ENCODE measurements at places on chromosomes 3 and 15.

GRCh38 chr15:90201944-90202375, 830 bp downstream of the SEMA4B start:
- DNase-seq, result peak; percentile 41

DNA sequence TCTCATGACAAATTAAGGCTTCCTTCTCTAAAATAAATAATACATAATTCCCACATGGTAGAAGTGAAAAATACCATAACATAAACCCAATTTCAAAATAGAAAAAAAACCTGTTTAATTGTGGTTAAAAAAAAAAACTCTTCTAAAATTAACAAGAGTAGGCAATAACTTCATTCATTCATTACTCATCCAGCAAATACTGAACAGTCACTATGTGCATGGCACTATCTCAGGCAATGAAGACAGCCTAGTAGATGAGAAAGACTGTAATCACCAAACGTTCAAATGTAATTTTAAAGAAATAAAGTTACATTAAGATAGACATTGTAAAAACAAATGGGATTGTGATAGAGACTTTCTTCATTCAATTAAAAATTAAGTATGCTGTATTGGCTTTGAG, 43.4 kb downstream of the TFDP2 start:
- DNase-seq, result no peak

- DNase-seq, result no peak
Measured at GRCh38 chr15:72724028-72724427, 38.0 kb downstream of the BBS4 start.

- DNase-seq, result no peak
Measured at GRCh38 chr15:58383876-58384275, 47.9 kb upstream of the LIPC start.

DNA sequence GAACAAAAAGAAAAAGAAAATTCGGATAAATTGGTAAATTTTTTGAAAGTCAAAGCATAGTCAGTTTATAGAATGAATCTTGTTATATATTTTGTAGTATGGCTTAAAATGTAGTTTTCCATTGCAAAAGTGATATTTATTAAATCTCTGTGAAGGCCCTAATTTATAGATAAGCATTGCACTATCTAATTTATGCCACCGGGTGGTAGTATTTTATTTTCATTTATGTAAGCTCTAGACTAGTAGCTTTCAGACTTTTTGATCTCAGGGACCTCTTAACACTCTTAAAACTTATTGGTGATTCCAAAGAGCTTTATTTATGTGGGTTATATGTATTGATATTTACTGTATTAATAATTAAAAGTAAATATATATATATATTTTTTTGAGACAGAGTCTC, 133.9 kb upstream of the LRRFIP2 start:
- no peak for DNase-seq

DNA sequence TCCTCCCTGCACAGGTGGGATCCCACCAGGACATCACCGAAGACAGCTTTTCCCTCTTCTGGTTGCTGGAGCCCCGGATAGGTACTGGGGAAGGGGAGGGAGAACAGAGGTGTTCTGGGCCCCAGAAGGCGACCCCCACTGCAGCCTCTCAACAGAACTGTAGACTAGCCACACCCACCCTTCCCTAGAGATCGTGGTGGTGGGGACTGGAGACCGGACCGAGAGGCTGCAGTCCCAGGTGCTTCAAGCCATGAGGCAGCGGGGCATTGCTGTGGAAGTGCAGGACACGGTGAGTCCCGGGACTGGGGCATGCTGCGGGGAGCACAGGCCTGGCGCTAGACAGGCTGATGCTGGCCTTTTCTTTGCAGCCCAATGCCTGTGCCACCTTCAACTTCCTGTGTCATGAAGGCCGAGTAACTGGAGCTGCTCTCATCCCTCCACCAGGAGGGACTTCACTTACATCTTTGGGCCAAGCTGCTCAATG, 809 bp downstream of the NDUFAF3 start:
- peak; percentile 20 for DNase-seq

GRCh38 chr3:26915208-26915607, 292.6 kb downstream of the LRRC3B start:
- DNase-seq, result no peak

DNA sequence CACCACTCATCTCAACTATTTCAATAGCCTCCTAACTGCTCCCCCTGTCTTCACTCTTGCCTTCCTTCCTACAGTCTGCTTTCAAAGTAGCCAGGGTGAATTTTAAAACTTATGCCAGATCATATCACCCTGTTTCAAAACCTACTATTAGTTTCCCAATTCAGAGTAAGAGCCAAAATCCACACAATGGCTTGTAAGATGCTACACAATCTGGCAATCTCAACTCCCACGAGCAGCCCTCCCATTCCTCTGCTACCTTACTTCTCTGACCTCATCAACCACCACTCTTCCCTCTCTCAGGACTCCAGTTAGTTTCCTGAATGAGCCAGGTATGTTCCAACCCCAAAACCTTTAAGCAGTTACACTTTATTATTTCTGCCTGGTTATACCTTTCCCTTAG, 62.5 kb downstream of the VPS13C start:
- no peak for DNase-seq

GRCh38 chr3:44235604-44236484, 5.8 kb upstream of the TOPAZ1 start:
- peak; percentile 37 for DNase-seq

- DNase-seq, result no peak
Measured at GRCh38 chr15:78415284-78415683, 22.7 kb upstream of the IREB2 start.

DNA sequence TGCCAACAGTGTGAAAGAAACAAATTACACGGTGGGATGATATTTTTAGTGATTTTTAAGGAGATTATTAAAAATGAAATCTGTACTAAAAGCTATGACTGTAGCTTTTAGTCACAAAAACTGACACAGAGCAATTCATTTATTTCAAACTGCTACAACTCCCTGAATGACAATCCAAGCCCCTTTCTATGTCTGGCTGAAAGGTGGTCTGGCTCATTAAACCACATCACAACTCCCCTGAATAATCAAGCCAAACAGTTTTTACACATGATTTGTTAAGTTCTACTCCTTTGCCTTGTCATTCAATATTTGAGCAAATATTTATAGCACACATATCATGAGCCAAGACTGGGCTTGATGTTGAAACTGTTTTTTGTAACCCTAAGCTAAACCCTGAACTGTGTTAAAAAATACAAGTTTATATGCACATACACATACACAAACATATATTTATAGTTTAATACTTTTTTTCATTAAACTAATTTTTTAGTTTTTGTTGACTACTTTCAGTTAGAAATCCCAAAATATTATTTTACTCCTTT, 125.5 kb downstream of the RBMS3 start:
- no peak for DNase-seq

GRCh38 chr3:172321035-172321434, 127.2 kb downstream of the GHSR start:
- no peak for DNase-seq

GRCh38 chr3:25725810-25726209, 57.4 kb downstream of the NGLY1 start:
- DNase-seq, result no peak

- no peak for DNase-seq
Measured at GRCh38 chr3:143247073-143247472, 127.5 kb downstream of the CHST2 start.

DNA sequence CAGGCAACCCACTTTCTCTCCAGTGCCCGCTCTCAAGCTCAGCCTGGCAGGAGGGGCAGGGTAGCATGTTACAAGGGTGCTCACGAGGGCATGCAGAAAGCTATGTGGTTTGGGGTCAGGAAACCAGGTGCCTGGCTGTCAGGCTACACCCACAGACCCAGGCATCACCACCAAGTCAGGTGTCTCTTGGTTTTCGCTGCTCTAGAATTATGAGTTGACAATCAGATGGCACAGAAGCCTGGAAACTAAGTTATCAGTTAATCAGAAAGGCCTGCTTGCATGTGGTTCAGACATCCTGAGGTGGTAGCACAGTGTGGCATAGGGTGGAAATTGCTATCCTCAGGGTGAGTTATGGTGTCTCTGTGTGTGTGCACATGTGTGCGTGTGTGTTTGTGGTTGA, 16.2 kb upstream of the CCR9 start:
- no peak for DNase-seq

- no peak for DNase-seq
Measured at GRCh38 chr3:147699175-147699838, 290.1 kb downstream of the ZIC1 start.

DNA sequence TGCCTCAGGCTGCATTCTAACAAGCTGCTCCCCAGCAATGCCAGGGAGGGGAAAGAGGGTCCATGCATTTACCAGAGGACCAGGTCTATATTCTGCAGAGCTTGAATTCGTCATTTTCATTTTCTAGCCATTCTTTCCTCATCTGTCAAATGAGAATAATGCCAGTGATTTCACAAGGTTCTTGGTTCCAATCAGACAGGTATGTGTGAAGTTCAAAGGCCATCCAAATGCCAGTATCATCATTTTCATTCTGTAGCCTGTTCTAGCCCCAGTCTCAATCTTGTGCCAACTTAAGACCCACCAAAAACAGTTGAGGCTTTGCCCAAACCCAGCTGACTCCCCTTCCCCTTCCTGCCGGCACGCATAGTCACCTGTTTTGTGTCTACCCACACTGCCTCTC, 112.7 kb downstream of the IQSEC1 start:
- DNase-seq, result no peak

- no peak for DNase-seq
Measured at GRCh38 chr15:63930034-63930433, 96.3 kb upstream of the HERC1 start.

DNA sequence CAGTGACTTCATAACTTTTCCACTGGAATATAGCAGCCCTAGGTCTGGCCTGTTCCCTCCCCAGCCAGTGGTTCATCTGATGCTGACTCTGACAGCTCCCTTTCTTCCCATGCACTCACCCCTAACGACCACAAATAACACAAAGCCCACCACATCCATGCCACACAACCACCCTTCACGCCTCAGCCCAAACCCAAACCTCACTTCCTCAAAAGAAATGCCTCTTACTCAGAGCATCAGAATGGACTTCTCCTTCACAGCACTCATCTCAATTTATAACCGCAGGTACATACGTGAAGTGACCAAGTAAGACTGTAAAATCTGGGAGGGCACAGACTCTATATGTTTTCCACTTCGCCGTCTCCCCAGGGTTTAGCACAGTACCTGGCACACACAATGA, 1.1 kb downstream of the RBSN start:
- no peak for DNase-seq

DNA sequence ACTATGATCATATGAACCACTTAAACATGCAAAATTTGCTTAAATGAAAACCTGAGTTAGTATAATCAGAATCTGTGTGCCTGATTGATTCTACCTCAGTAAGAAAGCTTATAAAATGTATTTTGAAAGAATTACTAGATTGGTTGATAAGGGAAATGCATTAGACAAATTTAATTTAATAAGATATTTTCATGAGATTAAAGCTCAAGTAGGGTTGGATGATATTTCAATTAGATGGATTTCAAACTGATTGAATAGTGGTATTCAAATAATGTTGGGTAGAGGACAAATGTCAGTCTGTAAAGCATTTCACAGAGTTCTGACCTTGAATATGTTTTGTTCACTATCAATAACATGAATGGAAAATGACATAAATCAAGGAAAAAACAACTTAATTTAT, 780.4 kb upstream of the ALCAM start:
- DNase-seq, result no peak

DNA sequence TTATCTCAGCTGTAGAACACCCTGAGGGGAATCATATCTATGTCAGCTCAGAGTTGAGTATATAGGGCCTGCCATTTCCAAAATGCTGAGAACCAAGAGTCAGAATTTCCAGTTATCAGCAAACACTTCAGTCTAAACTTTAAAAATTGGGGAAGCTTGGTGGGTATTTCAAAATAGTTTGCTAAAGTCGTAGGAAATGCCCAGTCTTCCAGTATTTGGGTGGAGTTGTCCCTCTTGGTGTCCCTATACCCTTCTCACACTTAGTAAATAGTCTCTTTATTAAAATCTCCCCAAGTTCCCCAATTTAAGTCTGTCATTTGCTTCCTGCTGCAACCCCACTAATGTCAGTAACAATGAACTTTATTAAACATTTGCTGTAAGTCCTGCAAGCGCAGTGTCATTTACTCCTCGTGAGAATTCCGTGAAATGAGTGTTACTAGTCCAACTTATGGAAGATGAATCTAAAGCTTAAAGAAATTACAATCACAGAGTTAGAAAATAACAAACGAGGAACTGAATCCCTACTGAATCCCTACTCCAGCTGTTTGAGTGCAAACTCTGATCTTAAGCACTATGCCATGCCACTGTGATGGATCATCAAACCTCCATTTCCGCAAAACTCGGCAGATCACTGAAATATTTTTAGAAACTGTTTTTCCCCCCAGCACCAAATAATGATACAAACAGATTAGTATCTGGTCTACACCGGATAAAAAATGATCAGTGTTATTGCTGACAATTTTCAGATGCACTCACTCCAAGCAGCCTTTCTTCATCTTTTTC, 341.7 kb upstream of the PROK2 start:
- DNase-seq, result no peak

DNA sequence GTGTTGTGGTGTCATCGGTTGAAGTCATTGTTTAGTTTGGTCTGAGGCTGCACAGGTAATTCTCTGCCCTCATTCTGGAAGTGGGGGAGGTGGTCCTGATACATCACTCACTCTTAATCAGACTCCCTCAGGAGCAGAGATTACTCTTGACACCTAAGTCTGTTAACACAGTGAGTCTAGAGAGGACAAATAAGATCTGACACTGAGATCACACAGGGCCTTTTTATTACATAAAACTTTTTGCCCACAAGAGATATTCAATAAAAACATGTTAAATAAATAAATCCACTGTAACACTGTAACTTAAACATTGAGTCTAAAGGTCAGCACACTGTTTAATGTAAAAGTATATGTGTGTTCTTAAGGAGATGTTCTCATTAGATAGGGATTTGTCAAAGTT, 57.1 kb upstream of the MBNL1 start:
- DNase-seq, result no peak

Measured in right hindlimb (tissue), 1 donor.